Hematopoietic multipotent progenitor cell treated with erythropoietin and hydrocortisone succinate and interleukin-3 and kit ligand, for 4 days (in vitro differentiated cells): ENCODE measurements at places on chromosomes 7 and 10.

GRCh38 chr7:17466216-17466615 lies 167.8 kb downstream of the AHR start:
- no peak for DNase-seq

DNA sequence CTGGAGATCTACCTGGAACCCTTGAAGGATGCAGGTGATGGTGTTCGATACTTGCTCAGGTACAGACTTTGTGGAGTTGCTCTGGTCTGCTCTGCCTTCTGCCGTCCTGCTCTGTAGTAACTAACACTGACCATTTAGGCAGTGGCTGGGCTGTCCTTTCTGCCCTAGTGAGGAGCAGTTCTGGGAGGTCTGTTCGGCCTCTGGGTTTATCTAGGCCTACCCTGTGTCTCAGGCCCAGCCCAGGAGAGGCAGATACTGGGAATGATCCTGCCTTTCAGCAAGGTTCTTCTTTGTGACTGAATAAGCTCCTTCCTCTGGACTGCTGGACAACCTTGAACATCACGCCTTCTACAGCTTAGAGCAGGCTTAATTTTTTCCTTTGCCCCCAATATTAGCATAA lies 1.7 kb downstream of the ZFYVE27 start:
- no peak for DNase-seq

DNA sequence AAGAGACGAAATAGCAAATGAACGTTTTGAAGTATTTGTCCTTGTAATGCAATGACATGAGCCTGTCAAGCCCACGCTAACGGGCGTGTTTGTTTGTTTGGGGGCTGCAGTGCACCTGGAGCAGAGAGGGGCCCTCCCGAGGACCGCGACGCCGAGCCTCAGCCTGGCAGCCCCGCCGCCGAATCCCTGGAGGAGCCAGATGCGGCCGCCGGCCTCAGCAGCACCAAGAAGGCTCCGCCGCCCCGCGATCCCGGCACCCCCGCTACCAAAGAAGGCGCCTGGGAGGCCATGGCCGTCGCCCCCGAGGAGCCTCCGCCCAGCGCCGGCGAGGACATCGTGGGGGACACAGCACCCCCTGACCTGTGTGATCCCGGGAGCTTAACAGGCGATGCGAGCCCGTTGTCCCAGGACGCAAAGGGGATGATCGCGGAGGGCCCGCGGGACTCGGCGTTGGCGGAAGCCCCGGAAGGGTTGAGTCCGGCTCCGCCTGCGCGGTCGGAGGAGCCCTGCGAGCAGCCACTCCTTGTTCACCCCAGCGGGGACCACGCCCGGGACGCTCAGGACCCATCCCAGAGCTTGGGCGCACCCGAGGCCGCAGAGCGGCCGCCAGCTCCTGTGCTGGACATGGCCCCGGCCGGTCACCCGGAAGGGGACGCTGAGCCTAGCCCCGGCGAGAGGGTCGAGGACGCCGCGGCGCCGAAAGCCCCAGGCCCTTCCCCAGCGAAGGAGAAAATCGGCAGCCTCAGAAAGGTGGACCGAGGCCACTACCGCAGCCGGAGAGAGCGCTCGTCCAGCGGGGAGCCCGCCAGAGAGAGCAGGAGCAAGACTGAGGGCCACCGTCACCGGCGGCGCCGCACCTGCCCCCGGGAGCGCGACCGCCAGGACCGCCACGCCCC lies 118.5 kb downstream of the CYTH3 start:
- no peak for DNase-seq

GRCh38 chr7:121557034-121557892 lies 161.2 kb upstream of the FAM3C start:
- DNase-seq: no peak

- no peak for DNase-seq
These were observed 10.7 kb upstream of the NT5C3A start for GRCh38 chr7:33073243-33073642.

DNA sequence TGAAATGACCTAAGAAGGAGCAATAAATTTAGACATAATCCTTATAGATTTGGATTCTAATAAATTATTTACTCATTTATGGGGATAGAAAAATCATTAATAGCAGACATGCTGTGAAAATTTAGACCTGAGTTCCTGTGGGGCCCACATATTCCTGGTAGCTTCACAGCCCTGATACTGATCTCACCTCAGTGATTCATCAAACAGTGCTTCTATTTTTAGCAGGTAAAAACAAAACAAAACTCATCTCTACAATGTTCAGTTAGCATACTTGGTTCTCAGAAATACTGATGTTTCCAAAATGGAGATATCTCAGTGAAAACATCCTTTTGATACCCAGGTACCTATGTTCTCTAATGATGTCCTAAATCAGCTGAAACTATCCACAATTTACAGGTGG lies 841.1 kb upstream of the SORCS1 start:
- DNase-seq: no peak

DNA sequence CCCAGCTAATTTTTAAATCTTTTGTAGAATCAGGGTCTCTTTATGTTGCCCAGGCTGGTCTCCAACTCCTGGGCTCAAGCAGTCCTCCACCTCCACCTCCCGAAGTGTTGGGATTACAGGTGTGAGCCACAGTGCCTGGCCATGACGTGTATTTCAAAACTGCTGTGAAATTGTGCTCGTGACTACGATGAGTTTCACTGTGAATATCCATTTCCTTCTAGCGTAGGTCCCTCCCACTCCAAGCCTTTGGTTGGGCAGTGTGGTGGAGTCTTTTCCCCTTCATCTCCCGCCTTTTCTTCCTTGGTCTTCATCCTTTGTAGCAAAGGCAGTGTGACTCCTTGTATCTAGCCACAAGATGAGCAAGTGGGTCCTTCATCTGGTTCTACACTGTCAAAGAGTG lies 56.2 kb downstream of the CUL1 start:
- no peak for DNase-seq

DNA sequence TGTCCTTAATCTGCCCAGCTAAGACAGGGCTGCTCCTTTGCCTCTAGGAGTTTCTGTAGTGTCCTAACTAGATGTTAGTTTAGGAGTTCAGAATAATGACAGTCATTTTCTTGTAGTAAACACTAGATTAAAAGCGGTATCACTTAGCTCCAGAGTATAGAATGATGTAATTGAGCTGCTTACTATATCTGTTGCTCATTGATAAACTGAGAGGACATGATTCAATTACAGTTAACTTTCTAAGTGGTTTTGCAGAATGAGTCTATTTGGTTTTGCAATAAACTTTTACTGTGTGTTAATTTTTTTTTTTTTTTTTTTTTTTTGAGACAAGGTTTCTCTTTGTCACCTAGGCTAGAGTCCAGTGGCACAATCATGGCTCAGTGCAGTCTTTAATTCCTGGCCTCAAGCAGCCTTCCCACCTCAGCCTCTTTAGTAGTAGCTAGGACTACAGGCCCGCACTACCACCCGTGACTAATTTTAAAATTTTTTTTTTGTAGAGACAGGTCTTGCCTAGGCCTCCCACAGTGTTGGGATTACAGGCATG lies 1.8 kb downstream of the STMP1 start:
- DNase-seq: peak; percentile 84

GRCh38 chr10:52571018-52571417 lies 201.6 kb downstream of the MBL2 start:
- DNase-seq: no peak

- DNase-seq: no peak
These were observed 44.5 kb downstream of the KCNMA1 start for GRCh38 chr10:77592946-77593636.

- peak; percentile 59 for DNase-seq
These were observed 37.2 kb upstream of the PCBD1 start for GRCh38 chr10:70925377-70926225.

GRCh38 chr7:25895792-25896171 lies 256.2 kb upstream of the NFE2L3 start:
- no peak for DNase-seq

DNA sequence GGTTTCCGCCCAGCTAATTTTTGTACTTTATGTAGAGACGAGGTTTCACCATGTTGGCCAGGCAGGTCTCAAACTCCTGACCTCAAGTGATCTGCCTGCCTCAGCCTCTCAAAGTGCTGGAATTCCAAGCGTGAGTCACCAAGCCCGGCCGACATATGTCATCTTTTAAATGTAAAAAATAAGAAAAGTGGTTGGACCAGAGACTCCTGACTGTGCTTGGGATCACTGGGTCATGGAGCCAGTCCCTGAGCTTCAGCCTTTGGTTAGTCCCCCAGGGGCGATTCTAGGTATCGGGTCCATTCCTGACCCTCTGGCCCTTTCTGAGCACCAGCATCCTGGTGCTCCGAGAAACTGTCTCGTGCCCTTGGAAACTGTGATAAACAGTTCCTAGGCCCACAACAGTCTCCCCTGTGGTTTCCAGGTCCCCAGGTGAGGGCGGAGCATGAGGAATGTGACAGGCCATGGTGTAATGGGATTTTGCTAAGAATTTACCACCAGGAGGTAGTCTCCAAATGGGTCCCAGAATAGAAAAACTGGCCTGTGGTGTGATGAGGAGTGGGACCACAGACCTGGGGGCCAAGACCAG lies 32.8 kb downstream of the UBTD1 start:
- no peak for DNase-seq

DNA sequence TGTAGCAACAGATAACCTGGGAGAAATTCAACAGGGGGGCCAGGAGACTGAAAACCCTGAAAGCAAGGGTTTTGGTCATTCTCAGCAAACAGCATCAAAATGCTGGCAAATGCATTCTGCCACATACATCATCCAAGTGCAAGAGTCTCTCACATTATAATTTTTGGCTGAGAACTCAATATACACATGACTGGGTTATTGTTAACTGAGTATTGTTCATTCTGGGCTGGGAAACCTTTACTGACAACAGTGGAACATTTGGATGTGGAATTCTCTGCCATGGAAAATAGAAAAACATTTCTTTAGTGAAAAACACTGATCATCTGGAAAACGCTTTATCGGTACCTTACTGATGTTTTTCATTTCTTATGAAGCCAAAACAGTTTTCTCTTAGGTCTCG lies 73.1 kb upstream of the MET start:
- no peak for DNase-seq

DNA sequence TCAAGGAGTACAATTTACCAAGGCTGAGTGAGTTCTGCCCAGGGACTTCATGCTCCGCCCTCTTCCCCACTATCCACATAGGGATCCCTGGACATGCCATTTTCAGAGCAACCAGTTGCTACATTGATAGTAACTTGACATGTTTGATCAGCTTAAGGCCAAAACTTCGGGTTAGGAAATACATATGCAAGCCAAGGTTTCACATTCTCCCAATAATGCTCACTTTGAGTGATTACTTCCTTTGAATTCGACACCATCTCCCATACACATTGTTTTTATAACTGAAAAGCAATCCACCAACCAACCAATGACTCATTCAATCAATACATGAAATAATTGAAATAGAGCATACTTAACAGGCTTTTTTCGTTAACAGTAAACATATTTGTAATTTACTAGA lies 137.9 kb downstream of the GLI3 start:
- no peak for DNase-seq

DNA sequence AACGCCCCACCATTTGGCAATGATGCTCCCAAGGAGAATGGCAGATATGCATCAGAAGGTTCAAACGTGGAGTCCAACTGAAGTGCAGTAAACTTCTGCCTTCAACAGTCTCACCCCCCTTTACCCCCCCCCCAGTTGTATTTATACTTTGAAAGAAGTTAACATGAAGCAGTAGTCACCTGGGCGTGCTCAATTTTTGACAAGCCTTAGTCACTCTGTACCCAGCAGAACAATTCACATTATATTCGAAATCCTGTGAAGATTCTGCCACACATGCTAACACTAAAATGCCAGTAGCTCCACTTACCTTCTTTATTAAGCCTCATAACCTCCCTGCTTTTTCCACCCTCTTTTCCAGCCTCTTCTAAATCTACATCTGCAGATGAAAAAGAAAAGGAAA lies 894 bp downstream of the ATXN7L1 start:
- no peak for DNase-seq

- peak; percentile 55 for DNase-seq
These were observed 1.6 kb downstream of the NUP42 start for GRCh38 chr7:23183279-23184012.

- no peak for DNase-seq
These were observed 239.2 kb upstream of the ZMIZ1 start for GRCh38 chr10:78829565-78829964.

GRCh38 chr7:35588647-35589046 lies 106.3 kb downstream of the HERPUD2 start:
- no peak for DNase-seq

DNA sequence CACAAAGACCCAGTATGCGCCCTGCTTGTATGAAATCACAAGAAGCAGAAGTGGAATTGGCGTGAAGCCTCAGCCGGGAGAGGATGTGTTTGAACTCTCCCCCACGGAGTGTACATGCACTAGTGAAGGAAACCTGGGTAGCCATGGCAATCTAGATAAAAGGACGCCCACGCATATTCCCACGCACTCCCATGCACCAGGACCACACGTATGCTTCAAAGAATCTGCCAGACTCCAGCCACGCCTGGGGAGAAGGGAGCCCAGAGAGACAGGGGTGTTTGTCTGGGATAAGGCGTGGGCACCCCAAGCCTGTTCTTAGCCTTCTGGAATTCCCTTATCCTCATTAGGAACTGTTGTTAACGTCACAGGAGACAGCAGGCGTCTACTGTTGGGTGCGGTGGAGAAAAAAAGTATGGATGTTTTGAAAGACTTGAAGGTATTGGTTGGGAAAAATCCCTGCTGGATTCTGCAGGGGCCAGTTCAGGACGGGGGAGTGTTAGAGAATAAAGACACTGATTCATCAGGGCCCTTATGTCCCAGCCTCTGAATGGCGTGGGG lies 28.9 kb upstream of the ECHDC3 start:
- DNase-seq: peak; percentile 66

DNA sequence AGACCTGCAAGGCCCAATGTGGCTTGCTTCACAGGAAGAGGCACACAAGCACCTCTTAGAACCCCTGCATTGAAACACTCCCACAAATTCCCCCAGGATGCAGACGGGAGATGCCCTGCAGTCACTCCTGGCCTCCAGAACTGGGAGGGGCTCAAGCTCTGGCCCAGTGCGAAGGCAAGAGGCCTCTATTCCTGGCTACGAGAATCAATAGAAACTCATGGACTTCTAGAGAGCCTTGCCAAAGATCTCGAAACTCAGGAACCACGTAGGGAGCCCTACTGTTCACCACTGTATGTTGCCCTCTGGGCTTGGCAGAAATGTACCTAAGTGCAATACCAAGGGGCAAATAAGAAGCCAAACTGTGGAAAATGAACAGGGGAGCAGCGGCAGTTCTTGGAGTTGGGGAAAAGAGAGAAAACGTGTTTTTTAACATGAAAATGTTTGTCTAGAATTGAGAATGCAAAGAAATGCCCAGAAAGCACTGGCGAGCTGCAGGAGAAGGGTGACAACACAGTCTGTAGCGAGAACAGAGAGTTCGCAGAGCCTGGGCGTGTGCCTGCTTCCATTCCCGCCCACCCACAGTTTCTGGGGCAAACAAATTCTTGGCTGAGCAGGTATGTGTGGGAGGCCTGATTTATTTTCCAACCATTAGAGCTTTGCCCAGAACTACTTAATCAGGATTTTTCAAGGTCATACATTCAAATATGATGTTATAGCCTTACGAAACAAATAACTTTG lies 260.5 kb upstream of the KLF14 start:
- no peak for DNase-seq

GRCh38 chr10:86540016-86540415 lies 18.4 kb upstream of the WAPL start:
- no peak for DNase-seq

GRCh38 chr10:44984671-44985101 lies 6.1 kb upstream of the DEPP1 start:
- DNase-seq: no peak

GRCh38 chr7:44980393-44981034 lies 1.7 kb upstream of the MYO1G start:
- peak; percentile 72 for DNase-seq

GRCh38 chr7:40676221-40676620 lies 541.4 kb downstream of the SUGCT start:
- DNase-seq: no peak

- no peak for DNase-seq
These were observed 68.4 kb upstream of the PRPS1L1 start for GRCh38 chr7:18096087-18096486.

GRCh38 chr10:49605939-49606509 lies 4.1 kb upstream of the SLC18A3 start:
- no peak for DNase-seq
